ENCODE measurements at places on chromosomes 4 and X.
A peak's percentile ranks its signal among the peaks of the same experiment; 100 is the strongest.

- no peak for DNase-seq
Measured at GRCh38 chr4:104756837-104757236, 262.1 kb upstream of the CXXC4 start.

DNA sequence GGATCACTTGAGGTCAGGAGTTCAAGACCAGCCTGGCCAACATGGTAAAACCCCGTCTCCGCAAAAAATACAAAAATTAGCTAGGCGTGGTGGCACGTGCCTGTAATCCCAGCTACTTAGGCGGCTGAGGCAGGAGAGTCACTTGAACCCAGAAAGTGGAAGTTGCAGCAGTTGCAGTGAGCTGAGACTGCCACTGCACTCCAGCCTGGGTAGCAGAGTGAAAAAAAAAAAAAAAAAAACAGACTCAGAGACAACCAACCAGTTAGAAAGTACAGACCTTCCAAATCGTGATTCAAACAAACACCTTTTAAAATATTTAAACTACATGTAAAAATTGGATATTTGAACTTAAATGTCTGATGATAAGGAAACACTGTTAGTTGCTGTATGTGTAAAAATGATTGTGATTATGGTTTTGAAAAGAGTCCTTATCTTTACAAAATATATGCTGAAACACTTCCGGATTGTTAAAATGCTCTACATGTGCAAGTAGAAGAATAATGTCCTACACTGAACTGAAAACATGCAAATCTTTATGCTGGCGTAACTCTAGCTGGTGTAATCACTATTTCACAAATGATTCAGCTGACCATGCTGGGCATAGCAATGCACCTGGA, 37.8 kb downstream of the SH3KBP1 start:
- no peak for DNase-seq

DNA sequence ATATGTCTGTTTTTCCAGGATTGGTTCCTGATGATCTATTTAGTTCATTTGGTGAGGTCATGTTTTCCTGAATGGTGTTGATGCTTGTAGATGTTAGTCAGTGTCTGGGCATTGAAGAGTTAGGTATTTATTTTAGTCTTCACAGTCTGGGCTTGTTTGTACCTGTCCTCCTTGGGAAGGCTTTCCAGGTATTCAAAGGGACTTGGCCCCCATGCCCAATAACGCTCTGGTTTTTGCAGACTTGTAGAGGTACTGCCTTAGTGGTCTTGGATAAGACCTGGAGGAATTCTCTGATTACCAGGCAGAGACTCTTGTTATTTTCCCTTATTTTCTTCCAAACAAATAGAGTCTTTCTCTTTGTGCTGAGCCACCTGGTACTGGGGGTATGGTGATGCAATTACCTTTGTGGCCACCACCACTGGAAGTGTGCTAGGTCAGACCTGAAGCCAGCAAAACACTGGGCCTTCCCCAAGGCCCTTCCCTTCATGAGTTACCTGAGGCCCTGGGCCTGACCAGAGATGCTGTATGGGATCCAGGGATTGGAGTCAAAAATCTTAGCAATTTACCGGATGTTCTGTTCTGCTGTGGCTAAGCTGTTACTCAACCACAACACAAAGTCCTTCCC, 63.3 kb upstream of the RXFP1 start:
- DNase-seq, result no peak

DNA sequence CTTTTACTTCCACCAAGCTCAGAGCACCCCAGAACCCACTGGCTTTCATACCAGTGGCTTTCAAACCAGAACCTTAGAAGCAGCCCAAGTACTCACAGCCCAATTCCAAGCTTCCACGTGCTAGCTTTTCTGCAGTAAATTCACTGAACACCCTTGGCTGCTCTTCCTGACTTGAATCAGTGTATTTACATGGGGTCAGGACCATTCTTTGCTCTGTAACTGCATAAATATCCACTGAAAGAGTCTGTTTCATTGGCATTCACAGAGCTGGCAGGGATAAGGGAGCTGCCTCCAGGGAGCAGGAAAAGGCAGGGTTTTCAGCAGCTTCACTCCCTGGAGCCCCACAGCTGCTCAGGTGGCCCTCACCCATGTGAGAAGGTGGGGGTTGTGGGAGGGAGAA, 43.8 kb downstream of the RAI2 start:
- no peak for DNase-seq

GRCh38 chrX:130799393-130799792, 103.6 kb downstream of the ENOX2 start:
- no peak for DNase-seq

GRCh38 chr4:77776182-77777134, 42.7 kb downstream of the CNOT6L start:
- DNase-seq, result no peak

DNA sequence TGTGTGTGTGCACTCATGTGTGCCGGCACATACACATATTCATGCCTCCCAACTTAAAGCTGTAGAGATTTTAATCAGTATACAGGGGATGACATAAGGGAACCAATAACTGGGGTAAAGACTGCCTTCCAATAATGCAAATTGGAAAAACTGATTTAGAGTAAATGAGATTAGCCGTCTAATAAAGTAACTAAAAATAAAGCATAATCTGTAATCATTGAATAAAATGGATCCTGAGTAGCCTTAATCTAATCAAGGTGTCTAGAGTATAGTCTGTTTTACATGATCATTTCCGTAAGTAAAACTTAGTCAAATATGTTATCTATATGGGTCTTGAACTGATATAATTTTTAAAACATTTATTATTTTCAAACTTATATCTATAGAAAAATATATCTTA, 925.8 kb downstream of the FSTL5 start:
- DNase-seq, result no peak

DNA sequence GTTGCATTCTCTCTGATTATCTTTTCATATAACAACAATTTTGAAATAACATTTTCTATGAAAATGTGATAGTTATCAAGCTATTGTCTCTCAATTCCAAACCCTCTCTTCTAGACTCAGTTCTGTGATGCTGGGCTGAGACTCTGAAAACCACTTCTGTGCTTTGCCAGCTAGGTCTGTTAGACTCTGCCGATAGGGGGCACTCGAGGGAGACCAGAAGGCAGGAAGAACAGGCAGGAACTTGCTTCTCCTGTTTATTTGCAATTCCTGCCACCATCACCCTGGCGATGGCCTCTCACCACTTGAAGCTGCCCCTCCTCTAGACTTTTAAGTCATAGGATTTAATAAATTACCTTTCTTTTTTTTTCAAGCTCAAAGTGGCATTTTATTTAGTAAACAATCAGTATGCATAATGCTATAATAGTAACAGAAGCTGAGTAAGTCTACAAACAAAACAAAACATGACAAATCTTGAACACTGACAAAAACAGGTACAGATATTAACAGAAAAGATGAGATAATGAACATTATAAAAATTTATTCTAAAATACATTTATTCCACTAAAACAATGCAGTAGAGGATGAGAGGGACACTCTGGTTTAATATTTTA, 49.7 kb downstream of the RASL11B start:
- DNase-seq, result peak; percentile 40

- no peak for DNase-seq
Measured at GRCh38 chr4:38866973-38867477, 581 bp upstream of the FAM114A1 start.

- DNase-seq, result no peak
Measured at GRCh38 chrX:94751611-94752010, 1077.6 kb downstream of the FAM133A start.

- no peak for DNase-seq
Measured at GRCh38 chr4:115119804-115120352, 6.5 kb upstream of the NDST4 start.

- no peak for DNase-seq
Measured at GRCh38 chr4:157459785-157460184, 239.3 kb downstream of the GRIA2 start.

Data from stimulated activated CD4-positive, alpha-beta T cell treated with anti-CD3 and anti-CD28 coated beads, Interleukin-2, amount 100 ng/mL, for 4 hours (primary cell).